ENCODE measurements at places on chromosomes 7 and 10. TPM values are rescaled to one million over a fixed set of nuclear protein-coding genes. Genes with fewer than 3 reads are reported as not detected.

Gene JCAD
- total RNA-seq = 46.3 TPM

Gene IFIT1
- total RNA-seq = 9.0 TPM

Gene PCLO
- 0.78 TPM for total RNA-seq

Gene HPS1
- 79.3 TPM for total RNA-seq

Gene FIS1
- total RNA-seq = 181 TPM

Gene KCND2
- 0.99 TPM for total RNA-seq

- H3K27me3 ChIP-seq = no peaks in the 10 kb centered on the region
- no peaks in the 10 kb centered on the region for H3K4me1 ChIP-seq
- no peak for DNase-seq
- no peak overlapping the region for H3K4me3 ChIP-seq
- no peaks in the 10 kb centered on the region for H3K36me3 ChIP-seq
These were observed 750.8 kb downstream of the REEP3 start for GRCh38 chr10:64271983-64272382.

DNA sequence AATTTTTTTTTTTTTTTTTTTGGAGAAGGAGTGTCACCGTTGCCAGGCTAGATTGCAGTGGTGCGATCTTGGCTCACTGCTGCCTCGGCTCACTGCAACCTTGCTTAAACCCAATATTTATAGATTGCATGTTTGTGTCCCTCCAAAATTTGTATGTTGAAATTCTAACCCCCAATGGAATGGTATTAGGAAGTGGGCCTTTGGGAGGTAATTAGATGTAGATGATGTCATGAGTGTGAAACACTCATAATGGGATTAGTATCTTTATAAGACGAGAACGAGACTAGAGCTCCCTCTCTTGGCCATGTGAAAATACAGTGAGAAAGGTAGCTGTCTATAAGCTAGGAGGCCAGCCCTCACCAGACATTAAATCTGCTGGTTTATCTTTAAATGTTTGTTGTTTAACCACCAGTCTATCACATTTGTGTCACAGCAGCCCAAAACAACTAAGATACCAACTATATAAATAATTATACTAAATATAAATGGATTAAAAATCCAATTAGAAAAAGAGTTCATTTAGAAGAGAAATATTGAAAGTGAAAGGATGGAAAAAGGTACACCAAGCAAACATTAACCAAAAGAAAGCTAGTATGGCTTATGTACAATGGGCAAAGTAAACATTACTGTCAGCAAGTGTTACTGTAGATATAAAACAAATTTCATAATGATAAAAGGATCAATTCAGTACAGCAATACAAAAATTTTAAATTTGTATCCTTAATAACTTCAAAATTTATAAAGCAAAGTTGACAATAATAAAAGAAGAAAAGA, 9.3 kb downstream of the TCAF1 start:
- H3K4me1 ChIP-seq = no peaks in the 10 kb centered on the region
- DNase-seq = no peak
- H3K4me3 ChIP-seq = no peak overlapping the region
- no peaks in the 10 kb centered on the region for H3K27me3 ChIP-seq

- H3K27ac ChIP-seq = no peak overlapping the region
- no peaks in the 10 kb centered on the region for H3K4me1 ChIP-seq
- H3K4me3 ChIP-seq = no peak overlapping the region
- H3K27me3 ChIP-seq = no peaks in the 10 kb centered on the region
- no peaks in the 10 kb centered on the region for H3K36me3 ChIP-seq
- DNase-seq = no peak
These were observed 14.1 kb upstream of the GOT1 start for GRCh38 chr10:99444383-99445045.

DNA sequence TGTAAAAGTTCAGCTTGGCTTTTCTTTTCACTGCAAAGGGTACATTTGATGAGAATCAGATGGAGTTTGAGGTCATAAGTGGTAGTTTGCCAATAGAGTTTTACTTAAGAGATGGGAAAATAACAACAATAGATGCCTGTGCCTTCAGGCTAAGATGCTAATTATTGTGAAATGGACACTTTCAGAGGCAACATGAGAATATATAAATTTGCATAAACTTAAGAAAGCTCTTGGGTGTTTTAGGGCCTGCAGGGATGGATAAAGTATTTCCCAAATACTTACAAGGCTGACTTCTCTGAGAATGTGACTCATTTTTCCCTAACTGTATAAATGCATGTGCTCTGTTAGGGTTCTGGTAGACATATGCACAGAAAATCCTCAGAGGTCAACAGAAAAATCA, 200.3 kb upstream of the SVIL start:
- H3K27me3 ChIP-seq = no peaks in the 10 kb centered on the region
- no peak for DNase-seq
- H3K4me3 ChIP-seq = no peak overlapping the region
- H3K4me1 ChIP-seq = no peaks in the 10 kb centered on the region
- no peak overlapping the region for H3K27ac ChIP-seq

DNA sequence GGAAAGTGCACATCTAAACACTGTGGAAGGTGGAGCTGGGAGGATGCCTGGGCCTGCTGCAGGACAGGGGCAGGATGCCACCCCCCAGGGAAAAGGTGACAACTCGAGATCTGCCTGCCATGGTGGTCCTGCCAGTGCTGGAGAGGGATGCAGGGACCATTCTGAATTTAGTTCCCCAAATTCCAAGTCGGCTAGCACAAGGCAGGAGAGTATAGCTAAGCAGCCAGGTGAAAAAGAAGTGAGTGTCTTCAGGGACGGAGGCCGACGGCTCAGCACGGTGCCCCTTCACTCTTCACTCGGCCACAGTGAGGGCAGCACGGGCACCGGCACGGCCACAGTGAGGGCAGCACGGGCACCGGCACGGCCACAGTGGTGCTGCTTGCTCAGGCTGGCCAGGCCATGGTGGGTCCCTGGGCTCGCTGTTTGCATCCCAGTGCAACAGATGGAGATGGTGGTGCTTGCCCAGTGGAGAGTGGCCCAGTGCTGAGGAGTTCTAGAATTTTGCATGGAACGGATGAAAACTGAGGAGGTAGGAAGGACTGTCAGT, 161.3 kb upstream of the SHH start:
- H3K27me3 ChIP-seq = no peaks in the 10 kb centered on the region
- H3K4me3 ChIP-seq = no peak overlapping the region

DNA sequence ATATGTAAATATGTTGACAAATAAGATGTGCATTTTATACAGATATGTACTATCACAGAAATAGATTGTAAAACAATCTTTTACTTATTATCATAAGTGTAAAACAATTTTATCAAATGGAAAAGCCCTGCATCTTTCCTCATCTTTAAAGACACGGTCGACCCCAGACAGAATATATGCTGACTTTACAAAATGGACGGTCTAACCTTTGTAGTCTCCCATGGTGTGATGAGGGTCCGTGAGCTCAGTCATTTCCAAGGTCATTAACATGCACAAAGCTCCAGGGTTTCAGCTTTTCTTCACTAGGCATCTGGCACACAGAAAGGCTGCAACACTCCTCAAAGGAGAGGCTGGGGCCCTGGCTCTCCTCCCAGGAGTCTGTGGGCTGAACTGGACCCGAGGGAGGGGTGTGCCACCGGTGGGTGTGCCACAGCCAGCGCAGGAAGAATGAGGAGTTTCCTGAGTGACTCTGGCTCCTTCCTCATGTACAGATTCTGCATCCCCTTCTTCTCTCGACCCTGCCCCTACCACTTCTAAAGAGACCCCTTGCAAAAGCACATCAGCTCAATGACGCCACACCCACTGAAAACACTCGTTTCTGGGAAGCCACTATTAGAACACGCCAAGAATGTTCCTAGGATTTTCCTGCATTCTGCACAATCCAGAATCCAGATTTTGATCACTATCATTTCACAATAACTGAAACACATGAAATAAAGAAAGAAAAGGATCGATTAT, 26.2 kb upstream of the ABLIM1 start:
- no peak for DNase-seq
- peaks cover 41% of the 10 kb centered on the region for H3K4me1 ChIP-seq
- H3K27ac ChIP-seq = peak overlapping the region; percentile 67
- H3K36me3 ChIP-seq = no peaks in the 10 kb centered on the region
- H3K27me3 ChIP-seq = no peaks in the 10 kb centered on the region

DNA sequence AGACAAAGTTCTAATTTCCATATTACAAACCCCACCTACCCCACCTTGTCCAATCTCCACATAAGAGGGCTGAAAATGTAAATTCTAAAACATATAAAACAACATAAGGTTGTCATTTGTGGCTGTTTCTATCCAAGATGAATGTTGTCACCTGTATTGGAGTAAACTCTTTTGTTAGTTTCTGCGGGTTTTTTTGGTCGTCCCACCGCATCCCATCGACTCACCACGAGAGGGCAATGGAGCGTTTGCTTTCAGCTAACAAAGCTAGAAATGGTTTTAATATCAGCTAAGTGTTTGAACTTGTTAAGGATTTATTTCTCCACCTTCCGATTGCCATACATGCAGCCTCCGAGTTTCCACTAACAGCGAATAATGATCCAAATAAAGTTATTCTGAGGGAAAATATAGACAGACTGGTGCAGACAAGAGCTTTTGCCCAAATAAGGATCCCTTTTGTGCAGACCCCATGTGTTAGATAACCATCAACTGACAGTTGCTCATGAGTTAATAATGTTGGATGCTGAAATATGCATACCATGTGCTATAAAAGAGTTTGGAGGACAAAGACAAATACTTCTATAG, 137.2 kb downstream of the ARID5B start:
- peak overlapping the region; percentile 79 for H3K27ac ChIP-seq
- no peaks in the 10 kb centered on the region for H3K36me3 ChIP-seq
- peaks cover 34% of the 10 kb centered on the region for H3K4me1 ChIP-seq
- no peaks in the 10 kb centered on the region for H3K27me3 ChIP-seq
- DNase-seq = no peak

GRCh38 chr7:2360796-2361195, 6.2 kb downstream of the EIF3B start:
- H3K4me3 ChIP-seq = no peak overlapping the region
- H3K36me3 ChIP-seq = peaks cover 44% of the 10 kb centered on the region
- DNase-seq = no peak

- no peak overlapping the region for H3K4me3 ChIP-seq
- no peak for DNase-seq
These were observed 105.3 kb downstream of the PARD3 start for GRCh38 chr10:34709637-34710390.

- DNase-seq = no peak
- H3K27me3 ChIP-seq = no peaks in the 10 kb centered on the region
- H3K4me3 ChIP-seq = no peak overlapping the region
These were observed 300.4 kb downstream of the AHR start for GRCh38 chr7:17598846-17599245.

GRCh38 chr10:100889546-100889945, 23.2 kb upstream of the SLF2 start:
- H3K4me1 ChIP-seq = no peaks in the 10 kb centered on the region
- no peak for DNase-seq
- no peaks in the 10 kb centered on the region for H3K36me3 ChIP-seq
- no peaks in the 10 kb centered on the region for H3K27me3 ChIP-seq
- H3K27ac ChIP-seq = no peak overlapping the region

GRCh38 chr10:26857991-26858706, 2.6 kb downstream of the ABI1 start:
- no peaks in the 10 kb centered on the region for H3K36me3 ChIP-seq
- DNase-seq = no peak
- H3K4me1 ChIP-seq = peaks cover 38% of the 10 kb centered on the region
- no peak overlapping the region for H3K27ac ChIP-seq
- no peaks in the 10 kb centered on the region for H3K27me3 ChIP-seq
- H3K4me3 ChIP-seq = peak overlapping the region; percentile 96

DNA sequence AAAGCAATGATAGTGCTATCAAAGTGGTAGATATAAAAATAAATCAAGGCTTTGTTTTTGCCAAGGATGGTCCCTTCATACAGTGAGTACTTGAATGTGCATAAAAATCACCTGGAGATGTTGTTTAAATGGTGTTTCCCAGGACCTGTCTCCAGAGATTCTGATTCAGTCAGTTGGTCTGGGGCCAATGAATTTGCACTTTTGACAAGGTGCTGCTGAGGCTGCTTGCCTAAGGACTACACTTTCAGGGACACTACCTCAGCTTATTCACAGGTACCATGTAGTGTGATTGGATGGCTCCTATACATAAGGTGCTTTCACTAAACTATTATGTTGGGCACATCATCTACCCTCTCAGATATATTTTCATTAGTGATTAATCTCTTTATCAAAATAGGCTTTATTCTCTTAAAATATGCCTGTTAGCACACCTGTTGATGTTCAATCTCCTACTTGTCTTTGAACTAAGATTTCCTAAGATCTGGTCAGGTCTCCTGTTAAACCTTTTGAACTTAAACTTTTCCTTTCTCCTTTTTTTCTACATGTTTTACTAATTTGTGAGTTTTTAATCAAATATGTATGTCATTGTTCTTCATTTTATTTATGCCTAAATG, 24.3 kb downstream of the CAPZA2 start:
- H3K36me3 ChIP-seq = no peaks in the 10 kb centered on the region
- H3K4me3 ChIP-seq = no peak overlapping the region
- H3K27ac ChIP-seq = no peak overlapping the region
- no peak for DNase-seq
- peaks cover 8% of the 10 kb centered on the region for H3K4me1 ChIP-seq

DNA sequence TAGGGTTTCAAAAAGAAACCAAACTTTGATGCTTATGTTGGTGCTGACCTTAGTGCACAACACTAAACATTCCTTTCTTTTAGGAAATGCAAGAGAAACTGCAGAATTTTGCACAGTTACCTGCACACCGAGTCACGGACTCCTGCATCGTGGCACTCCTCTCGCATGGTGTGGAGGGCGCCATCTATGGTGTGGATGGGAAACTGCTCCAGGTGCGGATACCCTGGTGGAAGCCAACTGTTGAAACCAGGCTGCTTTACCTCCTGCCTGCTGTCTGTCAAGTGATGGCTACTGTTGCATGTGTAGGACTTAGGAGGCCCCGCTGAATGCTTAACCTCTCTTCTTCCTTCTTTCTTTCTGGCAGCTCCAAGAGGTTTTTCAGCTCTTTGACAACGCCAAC, 11.7 kb downstream of the CASP2 start:
- H3K4me3 ChIP-seq = no peak overlapping the region
- peaks cover 11% of the 10 kb centered on the region for H3K4me1 ChIP-seq
- no peak for DNase-seq

DNA sequence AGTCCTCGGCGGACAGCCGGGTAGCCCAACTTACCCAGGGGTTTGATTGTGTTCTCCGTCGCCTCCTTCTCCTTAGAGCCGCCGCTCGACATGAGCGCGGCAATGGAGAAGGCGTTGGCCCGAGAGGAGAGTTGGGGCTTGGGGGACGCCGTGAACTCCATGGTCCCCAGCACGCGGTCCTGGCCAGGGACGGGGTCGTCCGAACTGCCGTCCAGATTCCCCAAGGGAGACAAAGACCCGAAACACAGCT, 515 bp downstream of the TBX20 start:
- no peaks in the 10 kb centered on the region for H3K4me1 ChIP-seq
- no peak overlapping the region for H3K27ac ChIP-seq
- no peak for DNase-seq
- peak overlapping the region; percentile 64 for H3K4me3 ChIP-seq
- no peaks in the 10 kb centered on the region for H3K36me3 ChIP-seq
